ENCODE measurements at places on chromosomes 12 and 14.

GRCh38 chr12:88432531-88433490, 147.5 kb downstream of the KITLG start:
- DNase-seq = no peak

- no peak for DNase-seq
Measured at GRCh38 chr14:104871656-104872468, 6.8 kb downstream of the CEP170B start.

- no peak for DNase-seq
Measured at GRCh38 chr14:77923131-77923936, 123.4 kb downstream of the ADCK1 start.

GRCh38 chr14:35215110-35215813, 76.9 kb upstream of the PSMA6 start:
- DNase-seq = no peak

DNA sequence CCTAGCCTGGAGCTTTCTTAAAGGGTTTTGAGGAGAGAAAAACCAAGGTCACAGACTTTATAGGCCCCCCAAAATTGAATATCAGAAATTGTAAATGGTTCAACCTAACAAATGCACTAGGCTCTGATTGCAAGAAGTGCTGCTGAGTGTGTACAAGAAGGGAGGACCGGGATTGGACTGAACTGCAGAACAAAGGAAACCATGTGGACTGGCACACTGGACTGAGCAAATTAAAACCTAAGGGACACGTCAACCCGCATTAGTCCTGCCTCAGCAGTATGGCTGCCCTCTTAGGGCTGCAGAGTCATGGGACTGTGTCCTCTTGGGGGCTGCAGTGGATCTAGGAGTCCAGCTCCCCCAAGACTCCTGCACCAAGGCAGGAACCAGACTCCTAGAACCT, 842 bp upstream of the CISTR start:
- no peak for DNase-seq

- no peak for DNase-seq
Measured at GRCh38 chr14:69346710-69347109, 51.4 kb downstream of the ERH start.

DNA sequence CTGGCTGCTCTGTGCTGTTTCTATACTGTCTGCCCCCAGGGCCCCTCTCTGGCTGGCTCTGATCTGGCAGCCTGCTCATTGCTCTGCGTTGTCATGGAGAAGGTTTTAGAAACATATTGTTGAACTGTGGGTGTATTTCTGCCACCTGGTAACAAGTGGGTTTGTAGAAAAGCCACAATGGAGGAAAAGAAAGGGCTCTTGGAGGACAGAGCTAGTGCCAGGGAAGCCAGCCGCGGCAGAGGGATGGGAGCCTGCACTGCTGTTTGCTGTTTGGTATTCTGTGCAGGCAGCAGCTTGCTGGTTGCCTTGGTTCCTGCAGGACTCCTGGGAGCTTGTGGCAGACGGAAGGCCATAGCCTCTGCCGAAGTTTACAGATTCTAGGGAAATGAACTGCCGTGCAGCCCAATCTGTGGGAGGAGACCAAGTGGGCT, 15.1 kb downstream of the CCDC177 start:
- DNase-seq = no peak
